Activated T-helper 1 cell treated with anti-CD3 and anti-CD28 coated beads, Interleukin-2, amount 50 U/mL, for 16 hours (primary cell): ENCODE measurements at places on chromosomes 5 and 9.

DNA sequence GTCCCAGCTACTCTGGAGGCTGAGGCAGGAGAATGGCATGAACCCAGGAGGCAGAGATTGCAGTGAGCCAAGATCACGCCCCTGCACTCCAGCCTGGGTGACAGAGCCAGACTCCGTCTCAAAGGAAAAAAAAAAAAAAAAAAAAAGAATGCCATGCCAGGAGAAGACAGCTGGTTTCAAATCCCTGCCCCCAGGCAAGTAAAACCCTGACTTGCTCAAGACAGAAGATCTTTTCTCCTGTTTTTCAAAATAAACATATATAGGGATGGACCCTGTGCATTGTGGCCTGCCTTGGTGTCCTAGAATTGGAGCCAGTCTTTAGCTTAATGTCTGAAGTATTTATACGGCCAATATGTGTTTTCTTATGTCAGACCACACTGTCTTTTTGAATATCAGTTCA lies 177.1 kb downstream of the NR3C1 start:
- DNase-seq = no peak

- DNase-seq = no peak
Measured at GRCh38 chr9:78437806-78438205, 140.9 kb downstream of the PSAT1 start.

DNA sequence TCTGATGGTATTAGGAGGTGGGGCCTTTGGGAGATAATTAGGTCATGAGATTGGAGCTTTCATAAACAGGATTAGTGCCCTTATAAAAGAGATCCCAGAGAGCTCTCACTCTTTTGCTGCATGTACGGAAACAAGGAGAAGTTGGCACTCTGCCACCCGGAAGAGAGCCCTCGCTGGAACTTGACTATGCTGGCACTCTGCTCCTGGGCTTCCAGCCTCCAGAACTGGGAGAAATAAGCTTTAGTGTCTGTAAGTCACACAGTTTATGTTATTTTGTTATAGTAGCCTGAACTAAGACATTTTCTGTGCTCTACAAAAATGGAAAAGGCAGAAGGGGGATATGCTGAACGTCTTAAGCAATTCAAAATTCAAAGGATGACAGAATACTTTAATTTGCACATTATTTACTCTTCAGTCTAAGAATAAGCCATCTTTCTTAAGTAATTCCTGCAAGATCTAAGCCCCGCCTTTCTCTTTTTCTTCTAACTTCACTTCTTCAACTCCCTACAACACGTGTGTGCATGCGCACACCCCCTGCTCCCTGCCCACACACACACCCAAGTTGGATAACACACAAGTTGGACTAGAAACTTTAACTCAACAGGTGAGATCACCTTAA lies 17.3 kb downstream of the NFIB start:
- DNase-seq = no peak

GRCh38 chr9:83669067-83669466 lies 38.7 kb downstream of the UBQLN1 start:
- no peak for DNase-seq

- DNase-seq = no peak
Measured at GRCh38 chr5:122723606-122724352, 51.1 kb upstream of the SNX2 start.

DNA sequence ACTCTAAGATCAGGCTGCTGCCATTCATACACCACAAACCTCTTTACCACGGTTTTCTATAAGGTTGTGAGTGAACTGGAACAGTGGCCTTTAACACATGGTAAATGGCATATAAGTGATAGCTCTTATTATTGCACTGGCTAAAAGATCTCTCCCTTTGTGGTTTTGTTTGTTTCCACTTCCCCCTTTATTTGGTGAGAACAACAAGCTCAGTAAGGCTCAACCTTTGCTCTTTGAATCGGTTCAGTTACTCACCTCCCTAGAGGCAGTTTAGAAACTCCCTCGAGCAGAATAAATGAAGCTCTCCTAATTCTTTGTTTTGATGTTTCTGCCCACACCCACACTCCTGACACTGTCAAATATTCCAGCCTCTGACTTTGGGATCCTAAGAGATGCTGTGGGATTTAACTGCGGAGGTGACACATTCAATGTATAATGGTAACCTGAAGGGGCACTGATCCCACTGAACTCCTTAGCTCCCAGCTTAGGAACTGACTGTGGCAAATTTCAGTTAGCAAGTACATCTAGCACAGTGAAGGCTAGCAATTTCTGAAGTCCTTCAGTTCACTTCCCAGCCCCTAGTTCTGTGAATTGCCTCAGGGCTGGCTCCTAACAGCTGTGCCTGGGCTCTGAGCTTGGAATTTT lies 22.5 kb upstream of the RAD23B start:
- no peak for DNase-seq

GRCh38 chr5:150488519-150489359 lies 19.2 kb upstream of the NDST1 start:
- no peak for DNase-seq

DNA sequence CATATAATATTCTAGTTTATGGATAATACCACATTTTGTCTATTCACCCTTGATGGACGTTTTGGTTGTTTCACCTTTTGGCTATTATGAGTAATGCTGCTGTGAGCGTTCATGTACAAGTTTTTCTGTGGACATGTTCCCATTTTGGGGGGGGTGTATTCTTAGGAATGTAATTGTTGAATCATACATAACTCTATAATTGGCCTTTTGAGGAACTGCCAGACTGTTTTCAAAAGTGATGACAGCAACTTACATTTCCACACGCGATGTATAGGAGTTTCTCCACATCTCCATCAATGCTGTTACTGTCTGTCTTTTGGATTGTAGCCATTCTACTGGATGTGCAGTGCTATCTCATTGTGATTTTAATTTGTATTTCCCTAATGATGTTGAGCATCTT lies 69.8 kb downstream of the SLC46A2 start:
- DNase-seq = no peak

DNA sequence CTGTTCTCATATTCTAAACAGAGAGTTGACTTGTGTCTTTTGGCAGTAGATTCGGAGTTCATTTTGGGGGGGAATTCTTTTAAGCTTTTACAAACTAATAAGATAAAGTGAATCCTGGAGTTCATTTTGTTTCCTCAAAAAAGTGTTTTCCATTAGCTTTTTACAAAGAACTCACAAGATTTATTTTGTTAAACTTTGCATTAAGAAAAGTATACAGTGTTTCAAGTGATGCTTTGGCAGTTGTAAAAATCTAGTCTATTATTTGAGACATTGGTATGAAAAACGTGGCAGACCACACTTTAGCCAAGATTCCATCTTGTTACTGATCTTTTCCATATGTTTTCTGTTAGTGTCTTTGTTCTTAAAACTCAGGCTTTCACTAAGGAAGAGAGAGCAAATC lies 1.2 kb upstream of the OMD start:
- no peak for DNase-seq

DNA sequence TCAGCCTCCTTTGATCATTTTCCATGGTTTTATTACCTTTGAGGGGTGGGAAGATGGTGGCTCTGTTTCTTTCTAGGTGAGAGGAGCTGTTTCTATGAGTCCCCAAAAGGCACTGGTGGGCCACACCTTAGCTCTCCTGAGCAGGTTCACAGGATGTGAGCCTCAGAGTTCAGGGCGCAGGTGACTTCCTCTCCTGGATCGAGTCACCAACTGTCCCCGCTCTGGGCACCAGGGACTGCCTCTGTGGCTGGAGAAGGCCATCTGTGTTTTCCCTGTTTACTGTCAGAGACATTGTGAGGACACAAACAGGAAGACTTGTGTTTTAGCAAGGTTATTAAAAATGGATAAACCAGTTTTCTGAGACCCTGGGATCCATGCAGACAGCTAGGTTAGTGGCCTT lies 68.5 kb downstream of the IL31RA start:
- no peak for DNase-seq

DNA sequence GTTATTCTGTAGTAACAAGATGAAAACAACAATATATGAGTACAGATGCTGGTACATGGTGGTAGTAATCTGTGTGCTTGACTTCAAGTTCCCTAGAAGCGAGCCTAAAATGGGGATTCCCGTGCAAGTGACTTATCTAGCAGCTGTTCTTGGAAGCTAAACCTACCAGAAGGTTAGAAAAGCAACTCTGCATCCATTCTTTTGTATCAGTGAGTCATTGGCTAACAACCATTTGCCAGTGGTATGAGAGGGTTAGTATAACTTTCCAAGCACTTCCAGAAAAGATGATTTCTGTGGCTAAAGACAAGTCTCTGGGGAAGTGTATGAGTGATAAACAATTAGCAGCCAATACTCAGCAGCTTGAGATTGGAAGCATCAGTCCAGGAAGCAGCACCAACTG lies 787.7 kb upstream of the CDH6 start:
- no peak for DNase-seq

DNA sequence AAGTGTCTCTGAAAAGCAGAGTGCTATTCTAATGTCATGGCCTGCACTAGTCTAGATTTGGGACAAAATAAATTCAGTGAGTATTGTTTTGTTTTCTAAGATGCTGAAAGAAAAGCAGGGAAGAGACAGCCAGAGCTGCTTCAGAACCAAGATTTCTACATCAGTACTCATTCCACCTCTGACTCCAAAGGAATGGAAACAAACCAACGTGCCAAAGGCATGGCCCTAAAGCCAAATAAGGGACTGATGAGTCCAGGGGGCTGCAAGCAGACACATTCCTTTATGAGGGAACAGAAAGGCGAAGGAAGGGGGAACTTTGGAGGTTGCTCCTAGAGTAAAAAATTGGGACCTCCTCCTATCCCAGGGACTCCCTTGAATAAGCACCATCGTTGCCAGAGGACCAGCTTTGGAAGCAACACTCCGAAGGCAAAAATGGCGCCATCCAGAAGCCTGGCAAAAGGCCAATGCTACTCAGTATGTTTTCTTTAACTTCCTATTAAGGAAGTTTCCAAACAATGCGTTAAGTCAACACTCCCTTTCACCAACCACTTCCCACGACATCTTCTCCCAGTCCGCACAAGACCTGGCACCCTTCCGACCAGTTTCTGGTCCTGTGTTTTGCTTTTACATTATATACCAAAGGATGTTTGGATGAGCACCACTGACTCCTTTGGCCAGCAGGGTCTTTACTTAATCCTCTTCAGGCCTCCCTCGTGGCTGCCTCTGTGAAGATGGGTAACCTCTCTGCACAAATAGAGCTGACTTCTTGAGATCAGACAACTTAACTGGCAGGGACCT lies 31.6 kb downstream of the ADAM19 start:
- no peak for DNase-seq

- no peak for DNase-seq
Measured at GRCh38 chr5:11037941-11038340, 276.9 kb upstream of the DAP start.

GRCh38 chr9:126147936-126148870 lies 178.4 kb upstream of the MVB12B start:
- DNase-seq = no peak

- DNase-seq = no peak
Measured at GRCh38 chr5:19795218-19795617, 192.8 kb downstream of the CDH18 start.

- no peak for DNase-seq
Measured at GRCh38 chr9:113356686-113357292, 7.4 kb downstream of the BSPRY start.

DNA sequence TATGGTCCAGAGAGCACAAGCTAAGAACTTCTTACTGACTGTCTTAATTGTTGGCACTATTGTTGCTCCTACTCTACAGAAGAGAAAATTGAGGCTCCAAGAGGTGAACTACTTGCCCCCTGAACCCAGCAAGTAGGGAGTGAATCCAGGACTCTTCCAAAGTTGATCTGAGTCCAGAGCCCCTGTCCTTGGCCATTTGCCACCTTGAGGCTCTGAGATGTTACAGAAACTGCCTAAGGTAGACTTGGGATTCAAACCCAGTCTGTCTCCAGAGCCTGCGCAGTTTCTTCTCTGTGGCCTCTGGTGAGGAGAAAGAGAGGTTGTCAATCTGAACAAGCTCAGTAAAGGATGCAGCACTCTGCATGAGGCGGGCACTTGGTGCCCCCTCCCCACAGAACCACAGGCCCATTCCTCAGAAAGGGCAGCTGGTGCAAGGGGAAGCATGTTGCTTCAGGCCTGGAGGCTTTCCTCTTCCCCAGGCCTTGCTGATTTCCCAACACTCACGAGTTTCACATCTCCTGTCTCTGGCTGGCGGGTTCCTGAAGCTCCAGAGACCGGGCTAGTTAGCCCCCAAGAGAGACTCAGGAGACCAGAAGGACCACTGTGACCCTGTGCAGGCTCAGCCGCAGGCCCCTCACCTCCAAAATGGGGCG lies 2.9 kb upstream of the LCP2 start:
- DNase-seq = no peak

DNA sequence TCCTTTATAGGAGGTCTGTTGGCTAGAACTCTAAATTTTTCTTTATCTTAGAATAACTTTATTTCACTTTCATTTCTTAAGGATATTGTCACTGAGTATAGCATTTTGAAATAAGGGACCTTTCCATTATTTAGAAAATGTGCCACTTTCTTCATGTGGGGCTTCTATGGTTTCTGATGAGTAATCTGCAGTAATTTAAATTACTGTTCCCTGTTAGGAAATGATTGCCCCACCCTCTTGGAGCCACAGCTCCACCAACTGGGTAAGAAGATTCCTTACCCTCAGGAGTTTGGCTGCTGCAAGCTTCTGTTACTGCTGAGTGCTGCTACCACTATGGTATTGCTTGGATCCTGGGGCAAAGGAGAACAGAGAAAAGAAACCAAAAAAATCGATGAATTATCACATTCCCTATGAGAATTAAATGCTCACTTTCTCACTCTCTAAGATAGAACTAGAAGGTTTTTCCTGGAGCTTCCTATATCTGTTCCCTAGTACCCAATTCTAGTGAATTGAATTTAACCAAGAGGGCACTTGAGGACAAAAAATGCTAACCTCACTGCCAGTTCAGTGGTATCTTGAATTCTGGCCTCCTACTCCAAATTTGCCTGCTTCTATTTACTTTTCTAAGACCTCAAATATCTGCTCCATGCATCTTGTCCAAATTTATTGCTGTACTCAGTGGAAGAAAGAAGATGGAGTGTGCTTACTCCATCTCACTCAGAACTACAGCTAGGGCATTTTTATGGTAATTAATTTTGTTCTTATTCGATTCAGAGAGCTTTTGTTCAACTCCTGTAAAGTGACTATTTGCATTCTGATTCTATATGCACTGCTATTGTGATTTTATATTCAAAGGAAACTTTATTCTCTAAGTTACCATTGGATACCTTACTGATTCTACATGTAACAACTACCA lies 2111.3 kb downstream of the MAT2B start:
- DNase-seq = no peak

DNA sequence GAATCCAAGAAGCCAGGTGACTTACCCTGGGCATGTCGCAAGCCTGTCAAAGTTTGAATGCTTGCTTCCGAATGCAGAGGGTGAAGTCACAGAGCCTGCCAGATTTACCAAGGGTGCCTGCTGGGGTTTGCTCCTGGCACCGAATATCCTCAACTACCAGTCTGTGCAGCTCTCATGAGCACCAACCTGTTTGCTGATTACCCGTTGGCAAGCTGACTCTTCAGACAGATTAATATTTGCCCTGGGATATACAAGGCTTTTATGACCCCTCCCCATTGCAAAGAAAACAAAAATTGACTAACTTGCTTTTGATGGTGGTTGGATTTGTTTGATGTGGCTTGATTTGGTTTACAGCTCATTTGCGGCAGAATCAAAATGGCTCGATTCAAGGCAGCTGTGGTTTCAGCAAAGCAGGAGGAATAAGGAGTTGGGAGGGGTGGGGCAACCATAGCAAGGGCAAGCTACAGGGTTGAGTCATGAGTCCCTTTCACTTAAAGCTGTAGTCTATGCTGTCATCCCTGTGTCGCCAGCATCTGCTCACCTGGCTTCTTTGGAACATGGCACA lies 82.3 kb upstream of the AGXT2 start:
- DNase-seq = peak; percentile 22
